Karpas-422 (cell line): ENCODE measurements at places on chromosomes 5 and 9. TPM values are rescaled to one million over a fixed set of nuclear protein-coding genes. Genes with fewer than 3 reads are reported as not detected.
A peak's percentile ranks its signal among the peaks of the same experiment; 100 is the strongest.

The NUTM2G gene
- not detected in 2 replicates for total RNA-seq

The SARDH gene
- total RNA-seq: not detected in 2 replicates

The PDCD1LG2 gene
- total RNA-seq: not detected in 2 replicates

DNA sequence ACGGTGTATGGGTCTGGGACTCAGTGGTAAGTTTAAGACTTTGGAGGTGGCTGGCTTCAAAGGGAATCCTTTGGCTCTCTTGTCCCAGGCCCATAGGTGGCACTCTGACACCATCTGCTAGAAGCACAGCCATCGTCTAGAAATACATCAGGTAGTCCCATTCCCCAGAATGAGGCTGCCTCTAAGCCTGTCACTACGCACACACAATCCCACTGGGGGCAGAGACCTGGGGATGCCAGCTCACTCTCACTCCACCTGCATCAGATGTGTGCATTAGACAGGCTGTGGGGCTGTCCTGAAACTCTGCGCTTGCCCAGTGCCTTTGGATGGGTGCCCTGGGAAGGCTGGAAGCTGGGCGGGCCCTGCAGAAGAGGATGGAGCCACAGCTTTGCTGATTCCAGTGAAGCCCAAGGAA, 127.5 kb upstream of the PANK3 start:
- DNase-seq: peak; percentile 83

- no peak for DNase-seq
Measured at GRCh38 chr5:164741376-164741775, 1236.0 kb downstream of the MAT2B start.

DNA sequence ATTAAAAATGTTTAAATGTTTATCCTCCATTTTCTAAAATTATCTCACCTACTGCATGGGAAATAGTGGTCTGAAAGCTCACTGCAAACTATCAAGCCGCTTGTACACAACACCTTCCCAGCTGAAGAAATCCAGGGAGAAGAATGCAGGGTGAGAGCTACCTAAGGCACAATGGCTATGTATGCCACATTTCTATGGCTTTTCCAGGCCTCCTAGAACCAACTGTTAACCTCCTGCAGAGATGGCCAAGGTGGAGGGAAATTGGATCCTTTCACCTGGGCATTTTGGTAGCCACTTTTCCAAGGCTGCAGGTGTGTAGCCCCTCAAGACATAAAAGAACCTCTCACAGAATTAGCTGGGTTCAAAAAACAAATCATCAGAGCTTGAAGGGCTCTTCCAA, 286.4 kb downstream of the EBF1 start:
- no peak for DNase-seq

DNA sequence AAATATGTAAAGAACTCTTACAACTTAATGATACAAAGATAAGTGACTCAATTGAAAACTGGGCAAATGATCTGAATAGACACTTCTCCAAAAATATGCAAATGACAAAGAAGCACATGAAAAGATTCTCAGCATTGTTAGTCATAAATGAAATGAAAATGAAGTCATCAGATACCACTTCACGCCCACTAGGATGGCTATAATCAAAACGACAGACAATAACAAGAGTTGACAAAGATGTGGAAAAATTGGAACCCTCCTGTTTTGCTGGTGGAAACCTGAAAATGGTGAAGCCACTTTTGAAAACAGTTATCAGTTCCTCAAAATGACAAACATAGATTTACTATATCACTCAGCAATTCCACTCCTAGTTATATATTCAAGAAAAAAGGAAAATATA, 7.9 kb upstream of the SYK start:
- DNase-seq: peak; percentile 65

DNA sequence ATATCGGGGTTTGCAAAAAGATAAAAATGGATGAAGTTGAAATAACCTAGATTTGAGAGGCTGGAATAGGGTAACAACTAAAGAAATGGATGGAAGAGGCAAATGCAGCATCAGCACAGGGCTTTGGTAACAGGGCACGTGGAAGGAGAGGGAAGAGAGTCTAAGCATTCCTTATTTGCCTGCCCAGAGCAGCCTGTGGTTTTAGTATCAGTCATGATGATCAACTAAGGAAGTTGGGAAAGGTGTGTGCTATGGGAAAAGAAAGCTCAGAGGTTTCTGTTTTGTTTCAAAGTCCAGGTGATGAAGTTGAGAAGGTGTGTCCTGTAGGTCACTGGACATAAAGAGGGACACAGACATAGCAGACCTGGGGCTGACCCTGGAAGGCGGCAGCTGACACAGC, 28.8 kb downstream of the GAS1 start:
- DNase-seq: no peak

DNA sequence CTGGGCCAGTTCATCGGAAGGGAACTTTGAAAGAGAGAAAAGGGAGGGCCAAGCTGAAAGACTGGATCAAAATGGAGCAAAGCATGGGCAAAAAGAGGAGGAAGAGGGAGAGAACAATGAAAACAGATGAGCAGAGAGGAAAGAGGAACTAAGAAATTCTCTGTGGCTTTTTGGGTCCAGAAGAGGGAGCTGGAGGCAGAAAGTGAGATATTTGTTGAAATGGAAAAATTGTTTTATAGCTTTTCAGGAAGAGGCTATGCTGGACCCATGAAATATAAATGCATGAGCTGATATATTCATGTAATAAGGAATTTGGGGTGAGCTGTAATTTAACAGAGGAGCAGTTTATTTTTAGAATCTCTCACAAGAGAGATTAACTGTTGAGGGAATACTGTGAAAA, 457.3 kb downstream of the DMAC1 start:
- DNase-seq: peak; percentile 54
